ENCODE measurements at places on chromosomes 12 and 14. TPM values are rescaled to one million over a fixed set of nuclear protein-coding genes. Genes with fewer than 3 reads are reported as not detected.

The RAD9B gene
- 0.25 TPM for total RNA-seq

The PRB2 gene
- not detected for total RNA-seq

The OR11H7 gene
- total RNA-seq: not detected

The IL22 gene
- not detected for total RNA-seq

The GLIPR1L2 gene
- not detected for total RNA-seq

The TRPV4 gene
- total RNA-seq: 0.36 TPM

The HPD gene
- not detected for total RNA-seq

The TXNRD1 gene
- total RNA-seq: 97.9 TPM

The MTA1 gene
- 59.2 TPM for total RNA-seq

The GUCY2C gene
- total RNA-seq: 82.8 TPM

The NEDD1 gene
- total RNA-seq: 13.6 TPM

The CMA1 gene
- total RNA-seq: 4.4 TPM

The MYH7 gene
- total RNA-seq: not detected

The CMKLR1 gene
- 2.5 TPM for total RNA-seq

The FAM186B gene
- total RNA-seq: 0.25 TPM

The CEBPE gene
- not detected for total RNA-seq

The SMCO2 gene
- total RNA-seq: not detected

The DHRS2 gene
- 0.34 TPM for total RNA-seq

The PLEKHG3 gene
- 79.3 TPM for total RNA-seq

The PDE6H gene
- total RNA-seq: not detected

The OAS3 gene
- total RNA-seq: 12.9 TPM

The SLC7A8 gene
- total RNA-seq: 18.2 TPM

The ZNF384 gene
- total RNA-seq: 47.8 TPM

The TSPAN19 gene
- not detected for total RNA-seq

The BCAT1 gene
- total RNA-seq: 6.0 TPM

The TAS2R30 gene
- total RNA-seq: 2.3 TPM

The RFX4 gene
- 0.08 TPM for total RNA-seq

The LTBR gene
- total RNA-seq: 120 TPM

The CISTR gene
- total RNA-seq: not detected

The FIGNL2 gene
- total RNA-seq: 0.36 TPM

The SUPT16H gene
- 39.8 TPM for total RNA-seq

The DEPDC4 gene
- total RNA-seq: 3.0 TPM

The SERPINA12 gene
- not detected for total RNA-seq

The KRT74 gene
- total RNA-seq: not detected

The SERPINA1 gene
- 185 TPM for total RNA-seq

The FAM181A gene
- not detected for total RNA-seq

The SERPINA9 gene
- not detected for total RNA-seq

The ARPC3 gene
- total RNA-seq: 284 TPM

The ZNF385A gene
- 4.0 TPM for total RNA-seq

The ARMH4 gene
- total RNA-seq: 2.7 TPM

The ADAMTS20 gene
- total RNA-seq: not detected

The JAG2 gene
- total RNA-seq: 11.9 TPM

The RNASE7 gene
- 0.31 TPM for total RNA-seq

The ANKS1B gene
- 4.1 TPM for total RNA-seq

The SYCP3 gene
- 0.20 TPM for total RNA-seq

The TMEM229B gene
- total RNA-seq: 5.0 TPM

The IL23A gene
- total RNA-seq: not detected

Measured in left colon (tissue), 2 donors.